ENCODE measurements at places on chromosomes 7 and 10. TPM values are rescaled to one million over a fixed set of nuclear protein-coding genes. Genes with fewer than 3 reads are reported as not detected.

Gene PTPRN2
- polyA plus RNA-seq: 4.4 TPM

Gene ANKRD30A
- polyA plus RNA-seq: not detected

Gene CTTNBP2
- polyA plus RNA-seq: 6.3 TPM

Gene NME8
- not detected for polyA plus RNA-seq

Gene TDRD1
- polyA plus RNA-seq: 0.04 TPM

Measured in urinary bladder (tissue), 4 donors.